Stimulated activated CD8-positive, alpha-beta memory T cell treated with anti-CD3 and anti-CD28 coated beads, Interleukin-7, amount 100 ng/mL, for 1 hour (primary cell): ENCODE measurements at places on chromosomes 12 and 14.

DNA sequence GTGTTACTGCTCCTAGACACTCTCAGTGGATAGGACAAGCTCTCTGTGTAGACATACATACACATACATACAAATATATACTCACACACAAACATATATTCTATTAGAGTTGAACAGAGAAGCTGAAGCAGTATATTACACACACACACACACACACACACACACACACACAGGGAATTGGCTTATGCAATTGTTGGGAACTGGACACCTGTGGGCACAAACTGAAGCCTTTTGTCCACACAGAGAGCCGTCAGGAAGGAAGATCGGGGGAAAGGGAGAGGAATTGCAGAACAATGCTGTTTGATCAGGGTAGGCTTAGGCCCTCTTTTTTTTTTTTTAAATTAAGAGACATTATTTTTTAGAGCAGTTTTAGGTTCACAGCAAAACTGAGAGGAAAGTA lies 180.7 kb upstream of the DDHD1 start:
- DNase-seq: no peak

DNA sequence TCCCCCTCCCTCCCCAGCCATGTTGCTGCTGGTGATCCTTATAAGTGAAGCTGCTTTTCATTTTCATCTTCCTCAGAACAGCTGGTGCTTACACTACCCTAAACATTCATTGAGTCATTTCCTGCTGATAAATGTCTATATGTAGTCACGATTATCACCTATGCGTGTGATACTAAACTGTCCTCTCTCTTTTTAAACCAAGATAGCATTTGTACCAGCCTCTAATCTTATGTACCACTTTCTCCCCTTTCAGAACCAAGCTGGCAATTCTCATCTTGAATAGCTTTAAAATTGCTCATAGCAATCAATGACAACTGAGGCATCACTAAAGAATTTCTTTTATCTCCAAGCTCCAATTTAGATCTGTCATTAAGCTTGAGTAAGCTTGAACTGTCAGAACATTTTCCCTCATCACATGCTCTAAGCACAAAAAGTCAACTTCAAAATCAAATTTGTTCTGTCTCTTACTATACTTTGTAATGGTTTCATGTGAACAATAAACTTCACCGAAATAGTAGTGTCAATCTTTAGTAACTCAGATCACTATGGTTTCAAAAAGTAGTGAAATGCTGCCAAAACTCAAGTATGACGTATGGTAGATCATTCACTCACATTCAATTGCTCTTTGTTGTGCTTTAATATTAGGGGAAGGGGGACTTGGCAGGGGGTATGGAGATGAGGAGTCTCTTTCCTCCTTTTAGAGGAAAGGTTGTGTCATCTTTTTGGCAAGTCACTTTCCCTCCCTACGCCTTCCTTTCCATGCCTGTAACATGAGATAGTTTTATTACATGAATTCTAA lies 178.1 kb upstream of the NOVA1 start:
- no peak for DNase-seq

DNA sequence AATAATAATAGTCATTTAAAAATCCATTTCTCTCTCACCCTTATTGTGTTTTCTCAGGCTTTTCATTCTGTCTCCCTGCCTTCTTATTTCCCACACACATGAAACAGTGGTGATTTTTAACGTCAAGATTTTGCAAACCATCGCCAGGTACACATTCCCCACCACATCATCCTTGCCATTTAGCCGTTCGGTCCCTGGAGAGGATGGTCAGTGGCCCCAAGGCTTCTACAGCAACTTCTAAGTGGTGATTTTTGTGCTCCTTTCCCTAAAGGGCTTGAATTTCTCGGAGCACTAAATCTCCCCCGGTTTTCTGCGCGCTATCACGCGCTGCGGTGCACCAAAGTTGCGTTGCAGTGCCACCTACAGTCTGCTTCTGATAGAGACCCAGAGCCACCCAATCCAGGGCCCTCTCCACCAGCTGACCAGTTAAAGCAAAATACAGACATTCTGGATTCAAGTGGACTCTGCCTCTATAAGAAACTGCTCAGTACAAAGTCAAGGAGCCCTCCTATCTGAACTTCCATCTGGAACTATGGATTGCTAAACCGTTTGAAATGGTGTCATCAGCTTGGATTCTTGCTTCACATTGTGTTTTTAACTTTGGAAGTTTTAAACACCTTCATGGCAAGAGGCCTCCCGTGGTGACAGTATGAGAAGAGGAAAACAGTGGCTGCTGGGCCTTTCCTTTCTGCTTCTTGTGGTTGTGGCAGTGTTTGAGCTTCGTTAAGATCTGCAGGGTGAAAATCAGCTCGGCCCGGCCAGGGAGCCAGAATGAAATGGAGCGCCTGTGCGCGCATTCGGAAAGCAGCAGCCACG lies 234.0 kb downstream of the SPTSSA start:
- DNase-seq: no peak

- DNase-seq: no peak
Measured at GRCh38 chr12:45762185-45763110, 32.9 kb downstream of the ARID2 start.

- DNase-seq: no peak
Measured at GRCh38 chr12:85350356-85350755, 70.3 kb downstream of the ALX1 start.

GRCh38 chr12:94813314-94813713 lies 163.0 kb upstream of the TMCC3 start:
- no peak for DNase-seq

- no peak for DNase-seq
Measured at GRCh38 chr14:86640288-86640687, 1110.3 kb downstream of the FLRT2 start.

DNA sequence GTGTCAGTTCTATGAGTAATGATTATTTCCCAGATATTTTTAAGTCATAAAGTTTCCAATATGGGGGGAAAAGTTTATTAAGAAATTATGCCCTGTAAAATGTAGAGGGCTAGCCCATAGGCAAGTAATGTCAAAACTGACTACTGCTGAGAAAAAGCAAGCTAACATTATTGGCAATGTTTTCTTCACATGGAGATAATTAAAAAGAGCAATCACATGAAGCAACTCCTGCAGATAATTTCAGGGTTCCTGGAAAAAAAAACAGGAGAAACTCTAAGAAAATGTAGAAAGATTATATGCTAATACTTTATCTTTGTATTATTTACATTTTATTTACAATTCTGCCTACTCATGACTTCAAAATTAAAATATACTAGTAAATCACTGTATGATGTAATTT lies 39.8 kb downstream of the PPP1R12A start:
- DNase-seq: no peak

- DNase-seq: no peak
Measured at GRCh38 chr14:24370748-24371147, 2.8 kb downstream of the NFATC4 start.

DNA sequence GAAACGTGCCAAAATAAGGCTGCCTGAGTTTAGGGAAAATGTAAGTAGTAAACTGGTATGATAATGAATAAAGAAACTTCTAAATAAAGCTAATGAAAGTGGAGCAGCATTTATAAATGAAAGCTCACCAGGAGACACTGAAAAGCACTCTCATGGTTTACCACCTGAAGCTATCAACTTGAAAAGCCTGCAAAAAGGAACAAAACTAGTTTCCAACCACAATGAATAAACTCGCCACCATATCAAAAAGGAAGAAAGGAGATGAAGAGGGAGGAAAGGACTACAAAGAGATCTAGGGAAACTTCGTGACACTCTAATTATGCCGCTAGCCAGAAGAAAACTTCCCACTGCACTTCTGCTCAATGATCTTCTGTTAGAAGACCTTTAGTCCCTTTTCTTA lies 66.7 kb downstream of the MED13L start:
- no peak for DNase-seq

GRCh38 chr12:123089631-123090353 lies 61.1 kb downstream of the PITPNM2 start:
- no peak for DNase-seq

- no peak for DNase-seq
Measured at GRCh38 chr14:23207146-23207540, 23.7 kb upstream of the SLC7A8 start.

GRCh38 chr14:88030079-88030478 lies 25.1 kb downstream of the GPR65 start:
- DNase-seq: no peak

GRCh38 chr14:101035466-101036225 lies 132.1 kb upstream of the RTL1 start:
- no peak for DNase-seq

DNA sequence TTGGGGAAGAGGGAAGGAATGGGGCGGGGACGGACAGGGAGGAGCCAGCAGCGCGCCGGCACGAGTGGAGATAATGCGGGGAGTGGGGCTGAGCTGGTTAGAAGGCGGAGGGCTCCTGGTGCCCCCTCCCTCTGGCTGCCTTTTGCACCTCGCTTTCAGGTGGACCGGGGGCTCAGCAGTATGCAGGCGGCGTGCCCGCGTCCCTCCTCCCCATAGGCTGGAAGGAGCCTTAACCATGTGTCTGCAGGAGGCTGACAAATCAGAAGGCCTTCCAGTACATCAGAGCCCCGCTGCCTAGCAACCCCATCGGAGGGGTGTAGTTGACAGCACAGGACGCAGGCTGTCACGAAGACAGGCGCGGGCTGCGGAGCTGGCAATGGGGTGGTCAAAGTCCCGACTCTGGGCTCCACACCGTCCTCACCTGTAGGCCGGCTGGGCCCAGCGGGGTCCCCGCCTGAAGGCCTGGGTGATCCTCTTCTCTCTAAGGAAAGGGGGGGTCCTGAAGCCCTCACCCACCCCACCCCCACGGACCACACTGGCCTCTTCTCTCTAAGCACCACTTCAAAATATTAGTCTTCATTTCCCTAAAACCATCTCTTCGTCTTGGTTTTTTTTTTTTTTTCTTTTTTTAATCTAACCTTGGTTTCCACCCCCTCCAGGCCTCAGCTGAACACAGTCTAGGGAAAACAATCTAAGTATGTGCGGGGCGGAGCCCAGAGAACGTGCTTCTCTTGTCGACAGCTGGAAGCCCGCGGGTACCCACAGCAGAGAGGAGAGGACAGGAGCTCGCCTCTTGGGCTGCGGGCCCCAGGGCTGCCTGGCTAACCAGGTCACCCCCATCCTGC lies 44.5 kb downstream of the KDM2B start:
- peak; percentile 39 for DNase-seq

DNA sequence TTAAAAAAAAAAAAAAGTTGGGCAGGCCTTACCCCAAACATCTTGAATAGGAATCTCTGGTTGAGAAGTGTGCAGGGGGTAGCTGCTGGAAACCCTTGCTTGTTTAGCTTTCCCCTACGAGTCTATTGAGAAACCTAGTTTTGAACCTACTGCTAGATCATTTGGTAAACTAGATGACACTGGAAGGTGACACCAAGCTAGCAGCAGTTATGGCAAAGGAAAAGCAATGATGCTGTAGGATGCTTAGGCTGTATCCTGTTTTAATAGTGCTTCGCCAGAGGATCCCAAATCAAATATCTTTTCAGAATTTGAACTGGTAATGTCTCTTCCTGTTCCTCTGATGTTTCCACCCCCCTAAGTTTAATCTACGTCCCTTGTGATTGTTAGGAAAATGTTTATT lies 5.5 kb upstream of the PCED1B start:
- no peak for DNase-seq

GRCh38 chr12:116278279-116278626 lies 760 bp upstream of the MED13L start:
- no peak for DNase-seq

DNA sequence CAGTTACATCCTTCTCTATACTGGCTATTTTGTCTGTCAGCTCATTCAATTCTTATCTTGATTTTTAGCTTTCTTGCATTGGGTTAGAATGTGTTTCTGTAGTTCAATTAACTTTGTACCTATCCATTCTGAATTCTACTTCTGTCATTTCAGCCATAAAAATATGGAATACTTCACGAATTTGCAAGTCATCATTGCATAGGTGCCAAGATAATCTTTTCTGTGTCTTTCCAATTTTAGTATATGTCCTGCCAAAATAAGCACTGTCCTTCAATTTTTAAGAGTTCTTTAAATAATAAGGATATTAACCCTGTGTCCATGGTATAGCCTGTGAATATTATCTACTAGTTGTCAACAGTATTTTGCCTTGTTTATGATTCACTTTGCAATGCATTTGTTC lies 665.7 kb upstream of the MDGA2 start:
- no peak for DNase-seq

DNA sequence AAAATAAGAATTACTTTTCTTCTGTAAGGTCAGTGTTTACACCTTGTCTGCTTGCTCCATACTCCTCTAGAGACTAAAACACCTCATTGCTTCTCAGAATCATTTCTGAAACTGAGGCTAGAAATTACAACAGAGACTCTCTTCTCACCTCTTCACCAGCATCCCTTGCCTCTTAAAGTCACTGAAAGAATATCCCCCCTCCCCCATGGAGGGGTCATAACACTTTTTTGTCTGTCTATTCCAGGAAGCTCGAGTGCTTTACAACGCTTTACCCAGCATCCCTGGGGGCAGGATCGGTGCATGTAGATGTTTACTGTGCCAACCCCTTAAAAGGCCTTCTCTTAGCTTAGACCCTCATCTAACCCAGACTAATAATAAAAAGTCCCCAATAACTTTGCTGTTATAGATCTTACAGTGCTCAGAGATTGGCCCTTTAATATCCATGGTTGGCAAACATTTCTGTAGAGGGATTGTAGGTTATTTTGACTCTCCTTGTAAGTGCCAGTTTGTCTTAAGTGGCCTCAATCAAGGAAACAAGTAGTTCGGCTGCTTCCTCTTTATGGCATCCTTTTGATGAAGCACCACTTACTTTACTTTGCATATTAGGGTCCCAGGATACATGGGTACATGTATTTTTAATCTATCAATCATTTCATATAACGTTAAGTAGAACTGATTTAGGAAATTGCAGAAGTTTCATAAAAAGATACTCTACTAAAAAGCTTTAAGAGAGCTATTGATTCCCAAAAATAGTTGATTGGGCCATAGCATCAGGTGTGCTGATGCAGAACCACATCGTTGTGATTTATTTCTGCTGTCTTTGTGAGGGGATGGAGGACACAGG lies 29.3 kb downstream of the PRKCH start:
- DNase-seq: no peak

DNA sequence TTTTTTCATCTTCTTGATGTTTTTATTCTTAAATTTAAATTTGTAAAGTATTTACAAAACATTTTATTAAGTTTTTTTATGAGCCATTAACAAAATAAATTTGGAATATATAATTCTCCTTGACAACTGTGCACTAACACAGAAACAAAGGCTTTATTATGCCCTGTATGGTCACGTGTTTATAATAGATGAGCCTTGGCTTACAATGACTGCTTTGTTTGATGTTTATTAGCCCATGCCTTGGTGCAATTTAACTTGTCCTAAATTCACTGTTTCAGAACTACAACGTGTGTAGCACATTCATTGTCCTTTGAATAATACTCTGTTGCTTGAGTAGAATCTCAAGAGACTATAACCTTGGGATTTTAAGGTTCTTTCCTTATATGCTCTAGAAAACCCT lies 59.8 kb downstream of the CNTN1 start:
- no peak for DNase-seq

DNA sequence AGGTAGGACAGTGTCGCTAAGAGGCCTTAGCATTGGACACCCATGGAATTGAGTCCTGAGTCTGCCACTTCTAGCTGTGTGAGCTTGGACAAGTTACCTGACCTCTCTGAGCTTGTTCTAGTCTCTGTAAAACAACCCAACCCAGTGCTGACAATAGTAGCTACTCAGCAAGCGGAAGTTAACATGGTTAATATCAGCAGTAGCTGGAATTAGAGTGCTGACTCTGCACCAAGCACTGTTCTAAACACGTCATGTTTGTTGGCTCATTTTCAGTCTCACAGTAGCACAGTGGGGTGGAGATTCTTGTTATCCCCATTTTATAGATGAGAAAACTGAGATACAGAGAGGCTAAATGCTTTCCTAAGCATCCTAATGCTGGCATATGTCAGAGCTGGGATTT lies 47.5 kb upstream of the RIN3 start:
- DNase-seq: no peak

- no peak for DNase-seq
Measured at GRCh38 chr12:112716099-112717093, 75.2 kb upstream of the RPH3A start.

- no peak for DNase-seq
Measured at GRCh38 chr12:51547606-51548005, 43.4 kb upstream of the SCN8A start.
